ENCODE measurements at places on chromosomes 13 and 19.
A peak's percentile ranks its signal among the peaks of the same experiment; 100 is the strongest.

- peak; percentile 18 for DNase-seq
Measured at GRCh38 chr19:48400018-48400742, 6.7 kb downstream of the GRIN2D start.

GRCh38 chr19:2328401-2329148, at the start of the genes LSM7 and SPPL2B:
LSM7 (minus strand) TSS chr19:2328586; CDS start chr19:2328566, 20 bp downstream.
SPPL2B (plus strand) TSS chr19:2328684; CDS start chr19:2328710, 26 bp downstream.
- DNase-seq, result peak; percentile 90

- no peak for DNase-seq
Measured at GRCh38 chr13:55394470-55394869, 1746.2 kb upstream of the PRR20A start.

- no peak for DNase-seq
Measured at GRCh38 chr19:51803967-51804366, 9.0 kb downstream of the FPR3 start.

GRCh38 chr19:54029930-54030490, 33.7 kb downstream of the VSTM1 start:
- peak; percentile 55 for DNase-seq

Data from activated CD4-positive, alpha-beta T cell treated with anti-CD3 and anti-CD28 coated beads, Interleukin-2, amount 50 U/mL, for 1 hour (primary cell).